ENCODE measurements at places on chromosomes 16 and 17. TPM values are rescaled to one million over a fixed set of nuclear protein-coding genes. Genes with fewer than 3 reads are reported as not detected.
A peak's percentile ranks its signal among the peaks of the same experiment; 100 is the strongest.

- no peak for DNase-seq
- no peak overlapping the region for H3K4me3 ChIP-seq
- H3K4me1 ChIP-seq = no peaks in the 10 kb centered on the region
- peaks cover 10% of the 10 kb centered on the region for H3K27me3 ChIP-seq
- H3K36me3 ChIP-seq = no peaks in the 10 kb centered on the region
These were observed 7.2 kb upstream of the RAB37 start for GRCh38 chr17:74729866-74730265.

Gene MEIOB
- total RNA-seq = 0.16 TPM

GRCh38 chr17:39705786-39706348 lies 6.0 kb downstream of the ERBB2 start:
- H3K4me3 ChIP-seq = no peak overlapping the region
- peaks cover 12% of the 10 kb centered on the region for H3K36me3 ChIP-seq
- DNase-seq = no peak
- H3K27me3 ChIP-seq = no peaks in the 10 kb centered on the region
- no peak overlapping the region for H3K27ac ChIP-seq

Gene ZACN
- 0.23 TPM for total RNA-seq

Gene TBX2
- total RNA-seq = 0.53 TPM

Gene TP53TG3C
- total RNA-seq = not detected

DNA sequence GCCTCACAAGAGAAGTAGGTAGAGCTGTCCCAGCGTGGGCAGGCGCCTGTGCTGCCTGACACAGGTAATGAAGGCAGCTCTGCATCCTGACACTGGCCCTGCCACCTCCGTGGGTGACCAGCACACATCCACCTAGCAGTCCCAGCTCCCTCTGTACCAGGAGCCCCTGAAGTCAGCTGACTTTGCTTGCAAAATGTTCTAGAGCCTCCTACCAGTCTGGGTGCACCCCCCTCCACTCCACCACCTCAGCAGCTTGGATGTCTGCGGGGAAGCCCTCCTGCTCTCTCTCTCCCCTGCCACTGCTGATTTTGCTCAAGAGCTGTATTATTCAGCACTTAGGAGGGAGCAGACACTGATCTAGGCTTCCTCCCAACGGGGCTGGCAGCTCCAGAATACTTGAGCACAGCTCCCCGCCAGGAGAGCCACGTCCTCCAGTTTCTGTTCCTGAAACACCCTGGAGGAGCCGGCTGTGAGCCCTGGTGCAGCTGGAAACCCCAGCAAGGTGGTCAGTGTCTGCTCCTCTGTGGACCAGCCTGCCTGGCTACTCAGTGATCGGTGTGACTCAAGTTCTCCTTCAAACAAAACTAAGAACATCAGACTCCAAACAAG lies 1.0 kb downstream of the RNF166 start:
- peaks cover 38% of the 10 kb centered on the region for H3K4me1 ChIP-seq
- H3K4me3 ChIP-seq = peak overlapping the region; percentile 88
- DNase-seq = peak; percentile 26
- no peaks in the 10 kb centered on the region for H3K27me3 ChIP-seq

- no peaks in the 10 kb centered on the region for H3K36me3 ChIP-seq
- no peaks in the 10 kb centered on the region for H3K4me1 ChIP-seq
- DNase-seq = no peak
- H3K27ac ChIP-seq = no peak overlapping the region
These were observed 18.7 kb upstream of the SUPT4H1 start for GRCh38 chr17:58370716-58371115.

Gene FZD2
- total RNA-seq = 95.7 TPM

Gene C16orf54
- total RNA-seq = not detected

GRCh38 chr17:63390090-63390489 lies 56.0 kb downstream of the CYB561 start:
- no peaks in the 10 kb centered on the region for H3K27me3 ChIP-seq
- H3K36me3 ChIP-seq = peaks cover 9% of the 10 kb centered on the region
- H3K4me1 ChIP-seq = peaks cover 4% of the 10 kb centered on the region
- no peak for DNase-seq
- H3K27ac ChIP-seq = no peak overlapping the region

- peak; percentile 21 for DNase-seq
- H3K4me1 ChIP-seq = peaks cover 7% of the 10 kb centered on the region
- no peak overlapping the region for H3K27ac ChIP-seq
- no peaks in the 10 kb centered on the region for H3K36me3 ChIP-seq
These were observed 41.7 kb downstream of the SRL start for GRCh38 chr16:4200000-4200780.

Gene IL21R
- 3.0 TPM for total RNA-seq

GRCh38 chr16:66364117-66364958 lies 2.2 kb upstream of the CDH5 start:
- DNase-seq = peak; percentile 37
- H3K4me3 ChIP-seq = no peak overlapping the region
- H3K36me3 ChIP-seq = no peaks in the 10 kb centered on the region

DNA sequence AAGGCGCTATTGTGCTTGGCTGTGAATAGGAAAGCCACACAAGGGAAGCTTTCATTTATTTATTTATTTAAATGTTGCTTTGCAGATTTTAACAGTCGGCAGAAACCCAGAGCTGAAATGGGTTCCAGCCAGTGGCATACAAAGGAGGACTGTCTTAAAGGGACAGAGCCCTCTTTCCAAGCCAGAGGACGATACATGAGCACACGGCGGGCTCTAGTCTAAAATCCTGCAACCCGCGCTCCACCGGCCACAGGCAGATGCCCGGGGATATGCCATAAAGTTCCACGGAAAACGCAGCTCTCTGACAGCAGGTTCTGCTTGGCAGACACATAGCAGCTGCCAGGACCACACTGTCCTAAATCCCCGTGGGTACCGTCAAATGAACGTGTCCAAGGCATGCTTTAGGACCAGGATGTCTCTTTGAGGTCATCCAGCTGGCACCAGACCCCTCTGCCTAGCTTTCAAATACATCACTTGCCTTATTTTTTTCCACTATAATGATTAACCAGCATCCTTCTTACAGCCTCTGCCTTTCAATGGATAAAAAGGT lies 64.6 kb downstream of the CYTH1 start:
- H3K4me1 ChIP-seq = peaks cover 15% of the 10 kb centered on the region
- no peaks in the 10 kb centered on the region for H3K27me3 ChIP-seq
- DNase-seq = peak; percentile 32
- H3K27ac ChIP-seq = no peak overlapping the region
- no peaks in the 10 kb centered on the region for H3K36me3 ChIP-seq
- peak overlapping the region; percentile 58 for H3K4me3 ChIP-seq

Gene METRN
- total RNA-seq = 30.1 TPM

GRCh38 chr16:57807968-57808528 lies 5.8 kb upstream of the KIFC3 start:
- no peaks in the 10 kb centered on the region for H3K27me3 ChIP-seq
- H3K4me3 ChIP-seq = no peak overlapping the region
- H3K27ac ChIP-seq = peak overlapping the region; percentile 13
- peaks cover 33% of the 10 kb centered on the region for H3K4me1 ChIP-seq
- DNase-seq = peak; percentile 90

DNA sequence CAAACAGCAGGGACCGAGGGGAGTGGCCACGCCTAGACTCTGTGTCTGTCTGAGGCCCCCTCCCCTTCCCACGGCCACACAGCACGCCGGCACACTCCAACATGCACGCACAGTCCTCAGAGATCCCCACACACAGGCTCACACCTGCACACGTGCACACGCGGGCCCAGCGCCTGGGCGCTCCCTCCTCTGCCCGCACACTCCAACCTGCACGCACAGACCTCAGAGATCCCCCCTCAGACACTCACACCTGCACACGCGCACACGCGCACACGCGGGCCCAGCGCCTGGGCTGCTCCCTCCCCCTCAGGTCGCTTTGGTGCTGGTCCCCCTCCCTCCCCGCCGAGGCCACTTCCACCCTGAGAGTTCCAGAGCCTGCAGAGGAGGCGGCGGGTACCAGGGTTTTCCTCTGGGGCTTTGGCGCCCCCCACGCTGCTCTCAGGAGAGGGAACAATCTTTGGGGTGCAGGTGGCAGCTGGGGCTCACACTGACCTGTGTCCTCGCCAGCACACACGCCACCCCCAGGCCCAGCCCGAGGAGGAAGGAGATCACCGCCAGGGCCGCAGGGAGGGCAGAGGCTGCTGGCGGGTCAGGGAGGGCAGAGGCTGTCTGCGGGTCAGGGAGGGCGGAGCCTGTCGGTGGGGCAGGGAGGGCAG lies 1.6 kb downstream of the CD7 start:
- H3K36me3 ChIP-seq = no peaks in the 10 kb centered on the region
- H3K4me1 ChIP-seq = no peaks in the 10 kb centered on the region
- H3K27me3 ChIP-seq = peaks cover 16% of the 10 kb centered on the region
- DNase-seq = no peak
- H3K27ac ChIP-seq = no peak overlapping the region

DNA sequence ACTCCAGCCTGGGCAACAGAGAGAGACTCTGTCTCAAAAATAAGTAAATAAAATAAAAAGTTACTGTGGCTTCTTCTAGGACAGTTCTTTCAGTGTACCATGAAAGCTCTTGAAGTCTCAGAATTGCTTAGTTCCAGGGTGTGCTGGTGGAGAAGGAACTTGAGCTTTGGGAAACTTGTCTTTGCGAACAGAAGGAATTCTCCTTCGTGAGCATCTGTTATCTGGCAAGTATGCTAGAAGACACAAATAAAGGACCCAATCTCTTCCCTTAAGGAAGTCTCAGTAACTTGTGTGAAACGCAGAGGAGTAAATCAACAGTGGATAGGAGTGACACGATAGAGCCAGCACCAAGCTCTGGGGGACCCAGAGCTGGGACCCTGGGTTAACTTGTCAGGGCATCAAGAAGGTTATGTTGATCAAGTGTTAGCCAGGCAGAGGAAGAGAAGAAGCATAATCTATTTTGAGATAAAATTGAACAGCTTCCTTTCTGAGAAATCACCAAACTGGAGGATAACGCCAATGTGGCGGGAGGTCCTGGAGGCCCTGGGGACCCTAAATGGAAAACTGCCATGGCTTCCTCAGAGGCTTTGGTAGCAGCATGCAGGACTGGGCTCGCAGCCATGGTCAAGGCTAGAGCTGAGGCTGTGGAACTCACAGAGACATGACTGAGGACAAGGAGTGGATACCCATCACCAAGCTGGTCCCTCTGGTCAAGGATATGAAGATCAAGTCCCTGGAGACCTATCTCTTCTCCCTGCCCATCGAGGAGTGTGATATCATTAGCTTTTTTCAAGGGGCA lies 72.1 kb upstream of the HAS3 start:
- H3K36me3 ChIP-seq = peaks cover 3% of the 10 kb centered on the region
- H3K27me3 ChIP-seq = no peaks in the 10 kb centered on the region
- H3K4me3 ChIP-seq = no peak overlapping the region
- H3K27ac ChIP-seq = no peak overlapping the region
- H3K4me1 ChIP-seq = no peaks in the 10 kb centered on the region
- no peak for DNase-seq

Gene DBNDD1
- total RNA-seq = 18.1 TPM

Gene CDRT15
- not detected for total RNA-seq

GRCh38 chr17:73028299-73028755 lies 64.2 kb downstream of the SLC39A11 start:
- H3K27ac ChIP-seq = no peak overlapping the region
- H3K36me3 ChIP-seq = no peaks in the 10 kb centered on the region

Gene USP6
- total RNA-seq = 0.86 TPM

DNA sequence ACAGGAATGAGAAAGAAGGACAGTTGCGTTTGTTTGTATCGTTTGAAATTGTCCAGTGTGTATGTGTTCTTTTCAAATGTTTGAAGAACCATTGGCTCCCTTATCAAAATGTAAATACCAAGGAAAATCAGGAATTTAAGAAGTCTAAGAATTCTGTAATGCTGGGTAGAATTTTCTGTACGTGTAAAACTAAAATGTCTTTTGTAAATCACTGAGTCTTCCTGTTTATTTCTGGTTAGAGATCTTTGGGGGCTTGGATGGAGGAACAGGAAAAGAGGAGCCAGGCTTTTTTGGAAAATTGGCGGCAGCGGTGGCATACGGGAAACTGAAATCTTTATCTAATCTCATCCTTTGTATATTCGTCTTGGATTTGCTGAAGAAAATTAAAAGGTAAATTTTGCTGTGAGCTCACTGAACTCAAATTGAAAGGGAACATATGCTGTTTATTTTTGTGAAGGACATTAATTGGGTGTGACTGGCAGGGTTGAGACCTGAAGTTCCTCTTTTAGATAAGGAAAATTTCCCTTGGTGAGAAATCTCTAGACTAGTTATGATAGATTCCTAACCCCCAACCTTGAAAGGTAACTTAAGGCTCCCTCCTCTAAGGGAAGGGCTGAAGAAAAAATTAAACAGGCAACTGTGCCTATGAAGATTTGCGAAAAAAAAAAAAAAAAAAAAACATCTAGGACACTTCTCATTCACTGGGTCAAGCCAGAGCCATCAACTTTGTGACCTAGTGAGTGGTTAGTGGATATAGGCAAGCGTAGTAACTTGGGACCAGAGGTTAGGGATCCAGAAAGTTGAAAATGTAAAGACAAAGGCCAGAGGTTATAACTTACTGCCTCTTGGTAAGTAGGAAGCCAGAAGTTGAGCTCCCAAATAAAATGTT lies 10.8 kb downstream of the TAT start:
- no peak overlapping the region for H3K27ac ChIP-seq
- H3K4me3 ChIP-seq = no peak overlapping the region
- DNase-seq = no peak
- no peaks in the 10 kb centered on the region for H3K27me3 ChIP-seq
- H3K36me3 ChIP-seq = no peaks in the 10 kb centered on the region
- H3K4me1 ChIP-seq = peaks cover 7% of the 10 kb centered on the region

DNA sequence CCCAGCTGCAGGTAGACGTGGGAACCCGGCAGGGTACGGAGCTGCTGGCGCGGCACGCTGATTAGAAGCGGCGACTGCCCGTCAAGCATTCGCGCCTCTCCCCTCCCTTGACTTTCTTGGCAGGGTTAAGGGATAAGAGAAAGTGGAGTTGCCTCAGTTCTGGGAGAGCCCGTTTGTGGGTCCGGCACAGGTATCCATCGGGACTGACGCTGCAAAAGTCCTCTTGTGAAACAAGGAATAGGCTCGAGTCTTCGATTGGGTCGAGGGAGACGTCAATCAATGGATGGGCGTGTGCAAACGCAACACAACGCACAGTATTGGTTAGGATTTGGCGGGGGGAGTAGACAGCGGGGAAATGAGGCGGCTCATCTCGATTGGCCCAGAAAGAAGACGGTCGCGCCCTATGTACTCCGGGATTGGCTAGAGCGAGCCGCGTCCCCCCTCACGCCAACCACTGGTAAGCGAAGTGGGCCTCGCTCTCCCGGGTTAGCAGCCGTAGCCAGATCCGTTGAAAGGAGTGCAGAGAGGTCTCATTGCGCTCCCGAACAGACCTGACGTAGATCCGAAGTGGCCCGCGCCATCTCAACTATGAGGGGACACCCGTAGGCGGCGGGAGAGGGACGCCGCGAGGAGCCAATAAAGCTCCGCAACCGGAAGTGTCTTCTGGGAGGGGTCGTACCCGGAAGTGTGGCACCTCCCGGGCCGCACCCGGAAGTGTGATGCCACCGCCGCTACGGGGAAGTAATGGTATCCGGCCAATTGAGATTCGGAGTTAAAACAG lies at the start of gene MON1B:
MON1B (plus strand) TSS at position 713 of the 781 bp plus-strand sequence. CDS start 296 bp downstream, outside the sequence.
- H3K36me3 ChIP-seq = peaks cover 4% of the 10 kb centered on the region
- peak; percentile 98 for DNase-seq
- peak within 1 kb of the TSS; percentile 91 for H3K27ac ChIP-seq
- peak within 1 kb of the TSS; percentile 93 for H3K4me3 ChIP-seq

Gene TERB1
- total RNA-seq = 0.16 TPM

- no peaks in the 10 kb centered on the region for H3K36me3 ChIP-seq
- H3K27me3 ChIP-seq = no peaks in the 10 kb centered on the region
- no peak overlapping the region for H3K4me3 ChIP-seq
- no peak for DNase-seq
These were observed 2.1 kb upstream of the GNA13 start for GRCh38 chr17:65058593-65058992.

GRCh38 chr16:85195900-85196772 lies 83.9 kb upstream of the CIBAR2 start:
- H3K4me1 ChIP-seq = peaks cover 6% of the 10 kb centered on the region
- no peaks in the 10 kb centered on the region for H3K27me3 ChIP-seq
- H3K36me3 ChIP-seq = no peaks in the 10 kb centered on the region
- DNase-seq = no peak

Gene MYL4
- 38.5 TPM for total RNA-seq

Data from astrocyte (in vitro differentiated cells and primary cell).